ENCODE measurements at places on chromosomes 6 and 20. TPM values are rescaled to one million over a fixed set of nuclear protein-coding genes. Genes with fewer than 3 reads are reported as not detected.

- DNase-seq = no peak
- H3K4me1 ChIP-seq = no peaks in the 10 kb centered on the region
- no peaks in the 10 kb centered on the region for H3K36me3 ChIP-seq
- no peak overlapping the region for H3K27ac ChIP-seq
- no peak overlapping the region for H3K4me3 ChIP-seq
- H3K27me3 ChIP-seq = no peaks in the 10 kb centered on the region
Measured at GRCh38 chr6:127608554-127609270, 31.7 kb downstream of the C6orf58 start.

Gene ENPP4
- total RNA-seq = 8.5 TPM

Gene FNDC11
- 0.55 TPM for total RNA-seq

Gene SASH1
- 0.44 TPM for total RNA-seq

Gene PLN
- not detected for total RNA-seq

Gene KCNQ5
- 4.5 TPM for total RNA-seq

DNA sequence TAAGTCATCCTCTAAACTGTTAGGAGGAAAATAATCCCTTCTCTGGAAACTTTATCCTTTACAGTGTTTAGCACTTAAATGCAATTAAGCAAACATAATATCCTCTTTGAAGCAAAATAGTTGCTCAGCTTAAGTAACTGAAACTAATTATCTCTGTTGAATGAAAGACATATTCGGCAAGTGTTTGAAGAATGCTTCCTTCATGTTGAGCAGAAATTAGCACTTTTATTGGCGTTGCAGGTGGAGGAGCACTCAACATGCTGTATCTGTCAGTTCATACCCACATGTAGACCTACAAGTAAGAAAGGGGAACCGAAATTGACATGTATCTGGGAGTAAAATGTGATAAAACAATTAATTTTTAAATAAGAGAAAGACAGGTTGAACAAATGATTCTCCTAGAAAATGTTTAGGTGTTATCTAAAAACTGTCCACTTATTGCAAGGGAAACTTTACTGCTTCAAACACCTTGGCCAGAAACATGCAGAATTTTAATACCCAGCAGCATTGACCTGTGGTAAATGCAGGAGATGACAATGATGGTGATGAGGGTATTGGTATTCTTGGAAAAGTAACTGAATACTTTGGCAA is 987.0 kb upstream of the MAP3K7 start:
- H3K27me3 ChIP-seq = no peaks in the 10 kb centered on the region
- no peak overlapping the region for H3K27ac ChIP-seq
- DNase-seq = no peak
- no peaks in the 10 kb centered on the region for H3K36me3 ChIP-seq

Gene CEP43
- 19.5 TPM for total RNA-seq

DNA sequence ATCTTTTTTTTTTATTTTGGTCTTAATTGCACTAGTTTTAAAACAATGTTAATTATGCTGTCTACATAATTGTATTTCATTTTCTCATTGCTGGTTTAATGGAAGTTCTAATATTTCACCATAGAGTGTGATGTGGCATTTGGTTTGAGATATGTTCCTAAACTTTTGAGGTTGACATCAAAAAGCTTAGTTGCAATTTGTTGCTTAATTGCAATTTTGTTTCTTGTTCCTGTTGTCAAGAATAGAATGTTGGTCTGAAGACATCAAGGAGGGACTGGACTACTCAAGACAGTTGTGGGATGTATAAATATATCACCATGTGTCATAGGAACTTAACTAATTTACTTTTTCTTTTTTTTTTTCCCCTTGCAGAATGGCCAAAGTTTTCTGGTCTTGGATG is 12.5 kb downstream of the HSF2 start:
- no peak for DNase-seq
- H3K27ac ChIP-seq = no peak overlapping the region
- H3K27me3 ChIP-seq = no peaks in the 10 kb centered on the region
- peaks cover 19% of the 10 kb centered on the region for H3K36me3 ChIP-seq
- no peak overlapping the region for H3K4me3 ChIP-seq

GRCh38 chr20:49297605-49298530 is 20.0 kb upstream of the ZNFX1 start:
- H3K36me3 ChIP-seq = peaks cover 23% of the 10 kb centered on the region
- DNase-seq = no peak
- peaks cover 9% of the 10 kb centered on the region for H3K4me1 ChIP-seq
- H3K27ac ChIP-seq = peak overlapping the region; percentile 74
- H3K4me3 ChIP-seq = no peak overlapping the region

GRCh38 chr20:57869291-57869950 is 159.6 kb upstream of the PMEPA1 start:
- no peak overlapping the region for H3K27ac ChIP-seq
- H3K36me3 ChIP-seq = no peaks in the 10 kb centered on the region
- H3K4me3 ChIP-seq = no peak overlapping the region
- H3K27me3 ChIP-seq = peaks cover 8% of the 10 kb centered on the region
- H3K4me1 ChIP-seq = peaks cover 14% of the 10 kb centered on the region
- no peak for DNase-seq

GRCh38 chr6:116730513-116730912 is 35.0 kb downstream of the FAM162B start:
- H3K4me1 ChIP-seq = no peaks in the 10 kb centered on the region
- DNase-seq = no peak
- peaks cover 42% of the 10 kb centered on the region for H3K36me3 ChIP-seq
- no peak overlapping the region for H3K27ac ChIP-seq
- H3K4me3 ChIP-seq = no peak overlapping the region

- H3K4me3 ChIP-seq = no peak overlapping the region
- H3K27ac ChIP-seq = no peak overlapping the region
- H3K27me3 ChIP-seq = peaks cover 27% of the 10 kb centered on the region
- no peak for DNase-seq
- H3K36me3 ChIP-seq = no peaks in the 10 kb centered on the region
Measured at GRCh38 chr6:167689751-167690150, 137.0 kb upstream of the AFDN start.

- peaks cover 36% of the 10 kb centered on the region for H3K4me1 ChIP-seq
- H3K4me3 ChIP-seq = peak overlapping the region; percentile 53
- DNase-seq = peak; percentile 43
Measured at GRCh38 chr6:41706876-41707564, 28.4 kb downstream of the TFEB start.

GRCh38 chr6:143677577-143677890 is 231 bp upstream of the PHACTR2 start:
- no peak for DNase-seq
- no peaks in the 10 kb centered on the region for H3K27me3 ChIP-seq
- peaks cover 2% of the 10 kb centered on the region for H3K36me3 ChIP-seq
- H3K27ac ChIP-seq = no peak overlapping the region
- H3K4me1 ChIP-seq = peaks cover 37% of the 10 kb centered on the region
- H3K4me3 ChIP-seq = peak overlapping the region; percentile 58

GRCh38 chr20:19968028-19968427 is 49.1 kb upstream of the NAA20 start:
- H3K27me3 ChIP-seq = no peaks in the 10 kb centered on the region
- H3K36me3 ChIP-seq = no peaks in the 10 kb centered on the region
- no peak for DNase-seq
- H3K4me1 ChIP-seq = peaks cover 23% of the 10 kb centered on the region
- H3K27ac ChIP-seq = no peak overlapping the region
- H3K4me3 ChIP-seq = no peak overlapping the region

DNA sequence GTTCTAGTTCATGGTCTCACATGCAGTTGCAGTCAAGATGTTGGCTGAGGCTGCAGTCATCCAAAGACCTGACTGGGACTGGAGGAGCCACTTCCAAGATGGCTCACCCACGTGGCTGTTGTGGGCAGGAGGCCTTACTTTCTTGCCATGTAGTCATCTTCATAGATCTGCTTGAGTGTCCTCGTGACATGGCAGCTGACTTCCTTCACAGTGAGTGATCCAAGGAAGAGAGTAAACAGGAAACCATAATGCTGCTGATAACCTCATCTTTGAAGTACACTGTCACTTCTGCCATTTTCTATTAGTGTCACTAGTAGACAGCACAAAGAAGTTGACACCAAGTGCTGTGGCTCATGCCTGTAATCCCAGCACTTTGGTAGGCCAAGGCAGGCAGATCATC is 40.1 kb upstream of the AKIRIN2 start:
- no peaks in the 10 kb centered on the region for H3K27me3 ChIP-seq
- peaks cover 44% of the 10 kb centered on the region for H3K4me1 ChIP-seq

Gene SLC12A5
- total RNA-seq = not detected

- H3K36me3 ChIP-seq = peaks cover 27% of the 10 kb centered on the region
- H3K4me1 ChIP-seq = peaks cover 14% of the 10 kb centered on the region
- H3K27me3 ChIP-seq = no peaks in the 10 kb centered on the region
- H3K27ac ChIP-seq = no peak overlapping the region
Measured at GRCh38 chr20:57407541-57407956, 16.4 kb downstream of the RBM38 start.

- no peak for DNase-seq
- H3K27ac ChIP-seq = no peak overlapping the region
- peaks cover 1% of the 10 kb centered on the region for H3K4me1 ChIP-seq
- H3K4me3 ChIP-seq = no peak overlapping the region
- peaks cover 25% of the 10 kb centered on the region for H3K27me3 ChIP-seq
- H3K36me3 ChIP-seq = no peaks in the 10 kb centered on the region
Measured at GRCh38 chr6:107628878-107629277, 139.0 kb downstream of the SOBP start.

- H3K36me3 ChIP-seq = no peaks in the 10 kb centered on the region
- no peaks in the 10 kb centered on the region for H3K4me1 ChIP-seq
- no peak overlapping the region for H3K27ac ChIP-seq
- no peak overlapping the region for H3K4me3 ChIP-seq
- peaks cover 3% of the 10 kb centered on the region for H3K27me3 ChIP-seq
- no peak for DNase-seq
Measured at GRCh38 chr6:4100655-4101054, 21.7 kb upstream of the FAM217A start.

Gene HSPA12B
- total RNA-seq = not detected

DNA sequence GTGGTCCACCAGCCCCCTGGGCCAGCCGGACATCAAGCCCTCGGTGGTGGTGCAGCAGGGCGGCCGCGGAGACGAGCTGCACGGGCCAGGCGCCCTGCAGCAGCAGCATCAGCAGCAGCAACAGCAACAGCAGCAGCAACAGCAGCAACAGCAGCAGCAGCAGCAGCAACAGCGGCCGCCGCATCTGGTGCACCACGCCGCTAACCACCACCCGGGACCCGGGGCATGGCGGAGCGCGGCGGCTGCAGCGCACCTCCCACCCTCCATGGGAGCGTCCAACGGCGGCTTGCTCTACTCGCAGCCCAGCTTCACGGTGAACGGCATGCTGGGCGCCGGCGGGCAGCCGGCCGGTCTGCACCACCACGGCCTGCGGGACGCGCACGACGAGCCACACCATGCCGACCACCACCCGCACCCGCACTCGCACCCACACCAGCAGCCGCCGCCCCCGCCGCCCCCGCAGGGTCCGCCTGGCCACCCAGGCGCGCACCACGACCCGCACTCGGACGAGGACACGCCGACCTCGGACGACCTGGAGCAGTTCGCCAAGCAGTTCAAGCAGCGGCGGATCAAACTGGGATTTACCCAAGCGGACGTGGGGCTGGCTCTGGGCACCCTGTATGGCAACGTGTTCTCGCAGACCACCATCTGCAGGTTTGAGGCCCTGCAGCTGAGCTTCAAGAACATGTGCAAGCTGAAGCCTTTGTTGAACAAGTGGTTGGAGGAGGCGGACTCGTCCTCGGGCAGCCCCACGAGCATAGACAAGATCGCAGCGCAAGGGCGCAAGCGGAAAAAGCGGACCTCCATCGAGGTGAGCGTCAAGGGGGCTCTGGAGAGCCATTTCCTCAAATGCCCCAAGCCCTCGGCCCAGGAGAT is 1.0 kb downstream of the POU3F2 start:
- DNase-seq = no peak
- H3K27me3 ChIP-seq = peaks cover 73% of the 10 kb centered on the region
- H3K27ac ChIP-seq = no peak overlapping the region
- no peak overlapping the region for H3K4me3 ChIP-seq
- H3K4me1 ChIP-seq = peaks cover 36% of the 10 kb centered on the region
- no peaks in the 10 kb centered on the region for H3K36me3 ChIP-seq

Measured in activated CD4-positive, alpha-beta memory T cell treated with anti-CD3 and anti-CD28 coated beads for 36 hours (primary cell).